ENCODE measurements at places on chromosomes 4 and X.
A peak's percentile ranks its signal among the peaks of the same experiment; 100 is the strongest.

DNA sequence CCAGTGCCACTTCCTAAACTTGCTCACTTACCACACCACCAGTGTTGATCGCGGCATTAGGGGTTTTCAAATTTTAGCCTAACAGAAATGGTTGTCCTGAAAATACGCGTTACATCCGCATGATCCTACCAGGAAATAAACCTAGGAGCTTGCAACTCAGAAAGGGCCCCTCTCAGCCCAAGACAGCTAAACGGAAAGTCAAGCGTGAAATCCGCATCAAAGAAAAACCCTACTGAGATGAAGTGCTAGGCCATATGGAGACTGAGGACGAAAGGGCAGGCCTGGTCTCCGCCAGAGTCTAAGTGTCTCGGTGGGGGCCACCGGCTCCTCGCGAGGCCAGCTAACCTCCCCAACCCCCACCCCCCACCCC, 626 bp downstream of the YTHDC1 start:
- H3K36me3 ChIP-seq, result peaks cover 4% of the 10 kb centered on the region
- peaks cover 28% of the 10 kb centered on the region for H3K4me1 ChIP-seq
- H3K4me3 ChIP-seq, result peak overlapping the region; percentile 80
- peak; percentile 41 for DNase-seq

- no peak overlapping the region for H3K4me3 ChIP-seq
- peaks cover 12% of the 10 kb centered on the region for H3K36me3 ChIP-seq
- no peak for DNase-seq
- no peak overlapping the region for H3K27ac ChIP-seq
- H3K27me3 ChIP-seq, result no peaks in the 10 kb centered on the region
- peaks cover 29% of the 10 kb centered on the region for H3K4me1 ChIP-seq
Measured at GRCh38 chr4:156778093-156778492, 193.5 kb downstream of the PDGFC start.

- no peak overlapping the region for H3K4me3 ChIP-seq
- H3K36me3 ChIP-seq, result no peaks in the 10 kb centered on the region
- no peak overlapping the region for H3K27ac ChIP-seq
- no peak for DNase-seq
- no peaks in the 10 kb centered on the region for H3K27me3 ChIP-seq
Measured at GRCh38 chrX:103697687-103698086, 11.2 kb upstream of the MORF4L2 start.

- peak within 1 kb of the TSS; percentile 84 for H3K27ac ChIP-seq
- DNase-seq, result peak; percentile 69
- peak within 1 kb of the TSS; percentile 75 for H3K4me3 ChIP-seq
- H3K4me1 ChIP-seq, result peaks cover 31% of the 10 kb centered on the region
Measured at GRCh38 chrX:281166-281999, at the start of gene PLCXD1. Gene PLCXD1 (plus strand): TSS chrX:281381. CDS start chrX:284188, 2,807 bp downstream.

DNA sequence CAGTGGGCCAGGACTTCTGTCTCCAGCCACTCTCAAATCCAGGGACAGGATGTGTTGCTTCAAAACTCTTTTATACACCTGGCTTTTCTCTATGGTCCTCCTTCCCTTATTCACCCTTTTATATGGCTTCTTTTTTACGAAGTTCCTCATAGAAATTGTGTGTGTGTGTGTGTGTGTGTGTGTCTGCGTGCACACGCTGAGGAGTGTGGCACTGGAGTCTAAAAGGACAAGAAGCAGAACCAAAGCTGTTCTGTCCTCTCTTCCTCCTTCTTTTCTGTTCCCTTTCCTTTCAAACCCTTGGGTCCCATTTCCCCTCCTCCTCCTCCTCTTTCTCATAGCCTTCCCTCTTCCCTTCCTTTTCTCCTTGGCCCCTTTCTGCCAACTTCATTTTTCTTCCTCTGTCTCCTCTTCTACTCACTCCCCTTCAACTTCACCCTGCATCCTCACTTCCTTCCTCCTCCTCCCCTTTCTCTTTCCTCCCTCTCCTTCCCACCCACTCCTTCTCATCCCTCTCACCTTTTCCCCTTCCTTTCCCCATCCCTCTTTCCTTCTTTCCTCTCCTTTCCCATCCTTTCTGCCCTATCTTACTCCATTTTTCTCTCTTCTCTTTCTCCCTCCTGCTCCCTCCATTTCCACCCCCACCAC, 360.5 kb downstream of the MID1IP1 start:
- no peak for DNase-seq
- H3K27me3 ChIP-seq, result peaks cover 16% of the 10 kb centered on the region
- no peak overlapping the region for H3K4me3 ChIP-seq
- no peak overlapping the region for H3K27ac ChIP-seq
- H3K36me3 ChIP-seq, result no peaks in the 10 kb centered on the region

- peaks cover 23% of the 10 kb centered on the region for H3K36me3 ChIP-seq
- H3K4me3 ChIP-seq, result no peak overlapping the region
- no peaks in the 10 kb centered on the region for H3K27me3 ChIP-seq
- H3K4me1 ChIP-seq, result no peaks in the 10 kb centered on the region
Measured at GRCh38 chrX:9681422-9681821, 84.2 kb downstream of the GPR143 start.

DNA sequence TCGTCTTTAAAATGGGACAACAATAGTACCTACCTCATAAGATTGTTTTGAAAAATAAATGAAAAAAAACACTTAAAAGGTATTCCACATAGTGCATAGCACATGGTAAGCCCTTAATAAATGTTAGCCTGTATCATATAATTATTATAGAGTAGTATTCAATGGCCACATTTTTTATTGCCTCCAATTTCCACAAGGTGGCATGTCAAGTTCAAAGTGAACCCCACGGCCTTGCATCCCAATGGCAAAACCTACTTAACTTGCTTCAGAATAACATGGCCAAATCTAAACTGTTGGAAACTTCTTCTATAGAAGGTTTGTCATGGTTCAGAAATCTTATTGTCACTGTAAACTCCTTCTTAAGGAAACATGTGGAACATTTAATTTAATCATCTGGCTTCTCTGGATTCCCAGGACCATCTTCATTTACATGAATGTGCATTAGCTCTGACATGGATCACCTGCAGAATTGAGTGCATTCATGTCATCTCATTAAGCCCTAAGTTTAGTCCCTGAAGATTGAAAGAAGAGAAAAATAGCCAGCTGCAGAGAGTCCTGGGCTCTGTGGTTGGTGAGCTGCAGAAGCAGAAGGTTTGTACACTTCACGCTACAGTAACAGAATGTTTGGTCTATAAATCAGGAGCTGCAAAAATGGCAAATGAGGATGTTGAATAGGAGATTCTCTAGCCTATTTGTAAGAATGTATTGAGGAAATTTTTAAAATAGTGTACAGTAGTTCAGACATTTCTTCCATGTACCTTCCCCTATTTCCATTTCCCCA, 61.0 kb downstream of the ANXA3 start:
- H3K36me3 ChIP-seq, result peaks cover 13% of the 10 kb centered on the region
- H3K4me1 ChIP-seq, result peaks cover 16% of the 10 kb centered on the region
- H3K27ac ChIP-seq, result no peak overlapping the region

GRCh38 chr4:17595471-17596005, 18.5 kb downstream of the LAP3 start:
- no peak for DNase-seq
- H3K4me3 ChIP-seq, result no peak overlapping the region
- H3K27ac ChIP-seq, result no peak overlapping the region
- peaks cover 38% of the 10 kb centered on the region for H3K36me3 ChIP-seq
- H3K4me1 ChIP-seq, result no peaks in the 10 kb centered on the region

DNA sequence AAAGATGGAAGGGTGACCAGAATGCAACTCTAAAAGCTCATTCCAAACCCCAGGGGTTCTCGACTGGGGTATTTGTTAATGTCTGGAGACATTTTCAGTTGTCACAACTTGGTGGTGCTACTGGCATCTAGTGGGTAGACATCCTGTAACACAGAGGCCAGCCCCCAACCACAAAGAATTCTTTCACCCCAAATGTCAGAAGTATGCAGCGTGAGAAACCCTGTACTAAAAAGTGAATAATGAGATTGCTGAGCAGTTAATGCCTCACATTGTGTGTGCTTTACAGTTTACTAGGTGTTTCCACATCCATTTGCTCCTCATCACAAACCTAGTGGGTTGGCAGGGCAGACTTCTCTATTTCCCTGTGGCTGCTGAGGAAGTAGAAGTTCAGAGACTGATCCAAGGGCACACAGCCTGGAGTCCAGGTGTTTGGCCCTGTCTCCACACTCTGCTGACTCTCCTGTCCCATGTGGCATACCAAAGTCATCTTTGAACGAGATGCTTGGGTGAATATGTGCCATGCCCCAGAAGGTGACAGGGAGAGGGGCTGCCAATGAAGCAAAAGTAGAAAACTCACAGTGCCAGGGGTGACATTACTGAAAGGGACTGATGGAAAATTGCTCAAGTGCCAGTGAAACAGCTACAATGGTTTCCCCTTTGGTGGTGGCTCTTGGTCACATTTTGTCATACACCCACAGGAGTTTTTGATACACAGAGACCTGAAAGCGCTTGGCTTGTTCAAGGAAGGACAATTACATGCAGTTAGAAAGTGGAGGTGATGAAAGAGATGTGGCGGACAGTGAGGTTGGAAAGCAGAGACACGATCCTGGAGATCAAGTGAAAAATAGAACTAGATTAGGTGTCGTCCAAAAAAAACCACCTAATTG, 10.1 kb upstream of the TMEM154 start:
- H3K4me3 ChIP-seq, result no peak overlapping the region
- no peaks in the 10 kb centered on the region for H3K36me3 ChIP-seq
- peaks cover 6% of the 10 kb centered on the region for H3K4me1 ChIP-seq
- H3K27ac ChIP-seq, result no peak overlapping the region

GRCh38 chr4:114043116-114043515, 63.7 kb upstream of the ARSJ start:
- H3K27ac ChIP-seq, result no peak overlapping the region
- no peak for DNase-seq
- H3K36me3 ChIP-seq, result no peaks in the 10 kb centered on the region
- H3K4me3 ChIP-seq, result no peak overlapping the region
- H3K4me1 ChIP-seq, result peaks cover 5% of the 10 kb centered on the region

DNA sequence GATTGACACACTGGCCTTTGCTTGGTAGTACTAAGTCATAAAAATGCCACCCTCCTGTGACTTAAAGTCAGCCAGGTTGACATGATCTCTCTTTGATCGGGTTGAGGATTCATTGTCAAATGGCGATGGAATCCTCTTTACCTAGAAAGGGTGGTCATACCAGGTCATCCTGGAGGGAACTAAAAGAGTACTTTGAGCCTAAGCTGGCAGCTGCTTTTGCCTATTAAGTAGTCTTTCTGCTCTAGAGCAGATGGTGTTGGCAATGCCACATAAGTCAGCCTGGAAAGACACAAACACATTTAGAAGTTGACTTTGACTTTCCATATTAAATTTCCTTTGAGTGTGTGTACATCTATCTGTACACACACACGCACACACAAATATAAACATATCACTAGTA, 39.2 kb upstream of the C4orf54 start:
- no peak overlapping the region for H3K4me3 ChIP-seq
- no peaks in the 10 kb centered on the region for H3K36me3 ChIP-seq
- H3K27ac ChIP-seq, result no peak overlapping the region

DNA sequence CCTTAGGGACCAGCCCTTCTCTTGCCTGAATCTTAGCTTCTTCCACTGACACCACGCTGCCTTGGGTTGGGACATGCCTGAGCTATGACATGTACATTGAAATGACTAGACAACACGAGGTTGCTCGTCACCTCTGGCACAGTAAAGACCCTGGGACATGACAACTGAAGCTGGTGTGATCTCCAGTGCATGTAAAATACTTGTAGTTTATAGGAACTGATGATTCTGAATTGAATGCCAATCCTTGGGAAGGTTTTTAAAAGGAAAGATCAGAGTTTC, 100.7 kb upstream of the PGRMC2 start:
- H3K4me1 ChIP-seq, result peaks cover 48% of the 10 kb centered on the region
- peaks cover 22% of the 10 kb centered on the region for H3K27me3 ChIP-seq
- H3K27ac ChIP-seq, result no peak overlapping the region
- no peak for DNase-seq
- no peaks in the 10 kb centered on the region for H3K36me3 ChIP-seq
- no peak overlapping the region for H3K4me3 ChIP-seq

DNA sequence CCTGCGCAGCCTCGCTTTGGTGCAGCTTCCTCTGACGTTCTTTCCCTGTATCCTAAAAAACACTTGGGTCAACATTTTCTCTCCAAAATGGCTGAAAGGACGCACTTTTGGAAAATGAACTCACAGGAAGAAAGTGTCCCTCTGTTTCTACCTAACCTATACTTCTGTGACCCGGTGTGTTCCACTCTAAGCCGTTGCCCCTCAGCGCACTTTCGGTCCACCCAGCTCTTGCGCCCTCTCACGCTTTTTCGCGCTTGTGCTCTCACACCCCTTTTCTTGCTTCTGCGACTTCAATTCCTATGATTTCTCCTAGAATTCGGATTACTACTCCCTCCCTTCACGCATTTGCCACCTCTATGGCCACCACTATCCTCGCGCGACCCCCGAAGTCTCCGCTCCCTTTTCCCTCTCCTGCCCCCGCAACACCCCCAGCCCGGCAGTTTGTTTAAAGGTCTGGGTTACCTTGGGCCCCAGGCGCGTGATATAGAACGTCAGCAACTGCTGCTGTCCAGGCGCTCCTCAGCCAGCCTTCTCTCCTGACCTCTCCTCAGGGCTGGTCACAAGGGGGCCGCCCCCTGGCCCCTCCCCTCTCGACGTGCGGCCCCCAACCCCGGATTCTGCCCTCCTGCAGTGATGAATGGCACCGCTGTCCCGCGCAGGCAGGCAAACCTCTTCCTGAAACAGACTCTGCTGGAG, at the start of gene USP51:
USP51 (minus strand) TSS at position 535 of the 696 bp plus-strand sequence. CDS start 909 bp downstream, outside the sequence.
- no peaks in the 10 kb centered on the region for H3K36me3 ChIP-seq
- H3K27me3 ChIP-seq, result no peaks in the 10 kb centered on the region
- peak within 1 kb of the TSS; percentile 99 for H3K27ac ChIP-seq
- peak within 1 kb of the TSS; percentile 90 for H3K4me3 ChIP-seq
- H3K4me1 ChIP-seq, result peaks cover 14% of the 10 kb centered on the region
- DNase-seq, result peak; percentile 40

- DNase-seq, result no peak
- peak overlapping the region; percentile 78 for H3K27ac ChIP-seq
- no peak overlapping the region for H3K4me3 ChIP-seq
- no peaks in the 10 kb centered on the region for H3K36me3 ChIP-seq
Measured at GRCh38 chr4:41334182-41334581, 77.5 kb downstream of the UCHL1 start.

- H3K27me3 ChIP-seq, result peaks cover 23% of the 10 kb centered on the region
- no peak within 1 kb of the TSS for H3K27ac ChIP-seq
- peak; percentile 22 for DNase-seq
- H3K4me1 ChIP-seq, result peaks cover 10% of the 10 kb centered on the region
- peaks cover 2% of the 10 kb centered on the region for H3K36me3 ChIP-seq
Measured at GRCh38 chr4:88158489-88159228, at the start of gene ABCG2. Gene ABCG2 (minus strand): TSS chr4:88158639. CDS start chr4:88139995, 18,644 bp downstream.

- no peaks in the 10 kb centered on the region for H3K27me3 ChIP-seq
- peaks cover 3% of the 10 kb centered on the region for H3K36me3 ChIP-seq
- no peak overlapping the region for H3K27ac ChIP-seq
Measured at GRCh38 chrX:40366661-40367060, 214.1 kb upstream of the ATP6AP2 start.

DNA sequence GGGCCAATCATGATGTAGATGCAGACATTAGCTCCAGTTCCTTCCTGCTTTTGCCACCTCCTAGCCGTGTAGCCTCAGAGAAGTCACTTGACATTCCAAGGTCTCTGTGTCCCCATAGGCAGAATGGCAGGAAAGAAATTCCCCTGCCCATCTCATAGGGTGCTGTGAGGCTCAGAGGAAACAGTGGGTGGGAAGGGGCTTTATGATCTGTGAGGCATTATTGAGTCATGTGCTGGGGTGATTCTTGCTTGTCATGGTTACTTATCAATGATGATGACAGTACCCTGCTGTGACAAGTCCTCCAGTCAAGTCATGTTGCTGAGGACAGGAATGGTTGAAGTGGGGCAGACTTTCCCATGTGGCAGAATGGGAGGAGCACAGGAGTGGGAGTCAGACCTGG, 63.7 kb downstream of the MSX1 start:
- no peak overlapping the region for H3K27ac ChIP-seq
- H3K36me3 ChIP-seq, result no peaks in the 10 kb centered on the region
- DNase-seq, result no peak
- peaks cover 59% of the 10 kb centered on the region for H3K27me3 ChIP-seq
- no peak overlapping the region for H3K4me3 ChIP-seq
- H3K4me1 ChIP-seq, result no peaks in the 10 kb centered on the region

- H3K27me3 ChIP-seq, result no peaks in the 10 kb centered on the region
- peaks cover 36% of the 10 kb centered on the region for H3K4me1 ChIP-seq
- H3K36me3 ChIP-seq, result peaks cover 1% of the 10 kb centered on the region
Measured at GRCh38 chrX:119236623-119237561, 807 bp downstream of the PGRMC1 start.

All from mesothelial cell of epicardium (in vitro differentiated cells).